ENCODE measurements at places on chromosomes 12 and 14.
A peak's percentile ranks its signal among the peaks of the same experiment; 100 is the strongest.

- no peak for DNase-seq
These were observed 5.5 kb downstream of the NOPCHAP1 start for GRCh38 chr12:104991565-104992128.

GRCh38 chr12:23950210-23950774 lies 822 bp upstream of the SOX5 start:
- DNase-seq: no peak

- DNase-seq: no peak
These were observed 3.2 kb downstream of the PLD4 start for GRCh38 chr14:104927901-104928300.

GRCh38 chr12:19177754-19178153 lies 48.2 kb downstream of the PLEKHA5 start:
- no peak for DNase-seq

- no peak for DNase-seq
These were observed 26.9 kb downstream of the SIX1 start for GRCh38 chr14:60622210-60622916.

- DNase-seq: no peak
These were observed 12.2 kb downstream of the CCDC175 start for GRCh38 chr14:59564366-59564765.

- DNase-seq: no peak
These were observed 15.8 kb upstream of the CFAP54 start for GRCh38 chr12:96473394-96474093.

DNA sequence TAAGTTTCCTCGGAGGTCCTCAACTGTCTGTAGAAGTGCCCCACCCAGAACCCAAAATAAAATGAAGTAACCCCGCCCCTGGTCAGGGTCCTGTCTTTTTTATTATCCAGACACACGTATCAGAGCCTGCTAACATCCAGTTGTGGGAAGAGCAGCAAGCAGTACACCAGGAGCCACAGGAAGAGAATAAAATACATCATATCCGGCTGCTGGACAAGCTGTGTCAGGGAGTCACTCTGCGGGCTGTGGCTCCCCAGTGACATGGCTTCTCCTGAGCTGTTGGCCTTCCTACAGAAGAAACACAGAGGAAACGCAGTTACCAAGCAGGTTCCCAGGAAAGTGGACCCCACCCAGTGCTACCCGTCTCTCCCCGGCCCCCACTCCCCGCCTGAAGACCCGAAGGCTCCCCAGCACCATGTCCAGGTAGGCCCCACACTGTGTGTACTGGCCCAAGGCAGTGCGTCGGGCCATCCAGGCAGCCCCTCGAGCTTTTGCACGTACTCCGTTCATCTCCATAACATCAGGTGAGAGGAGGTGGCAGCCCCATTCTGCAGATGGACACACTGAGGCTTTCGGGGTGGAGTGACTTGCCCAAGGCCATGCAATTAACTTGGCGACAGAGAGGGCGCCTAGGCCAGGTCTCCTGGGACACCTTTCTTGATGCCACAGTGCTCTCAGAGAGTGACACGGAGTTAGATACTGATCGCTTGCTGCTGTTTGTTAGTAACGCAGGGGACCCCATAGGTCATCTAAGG lies 34.3 kb upstream of the DICER1 start:
- no peak for DNase-seq

GRCh38 chr14:22291406-22291805 lies 297.6 kb downstream of the DAD1 start:
- no peak for DNase-seq

- no peak for DNase-seq
These were observed 370.3 kb downstream of the DAD1 start for GRCh38 chr14:22218728-22219127.

DNA sequence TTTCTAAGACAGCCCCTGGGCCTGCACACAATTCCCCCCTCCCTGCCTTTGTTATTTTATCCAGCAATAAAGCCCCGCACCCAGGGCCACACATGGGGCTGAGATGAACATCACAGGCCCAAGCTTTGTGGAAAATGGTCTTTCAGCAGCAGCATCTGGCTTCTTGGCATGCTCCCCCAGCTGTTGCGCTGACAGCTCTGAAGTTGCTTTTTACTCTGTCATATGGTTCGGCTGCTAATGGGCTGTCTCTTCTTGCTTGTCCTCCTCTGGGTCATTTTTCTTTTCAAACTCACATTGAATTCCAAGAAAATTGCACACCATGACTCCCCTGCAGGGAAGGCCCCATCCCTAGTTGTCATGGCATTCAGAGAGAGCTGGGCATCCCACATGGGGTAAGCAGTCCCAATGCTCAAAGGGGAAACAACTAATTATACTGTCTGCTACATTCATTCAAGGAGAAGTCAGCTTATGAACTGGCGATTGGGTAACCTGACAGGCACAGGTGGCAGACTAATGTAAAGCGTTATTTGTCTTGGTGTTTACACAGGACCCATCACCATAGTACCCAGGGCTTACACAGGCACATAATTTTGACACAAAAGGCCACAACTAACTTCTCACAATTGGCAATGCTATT lies 74.0 kb upstream of the CDKN3 start:
- no peak for DNase-seq

GRCh38 chr12:95940514-95940913 lies 1.9 kb downstream of the CCDC38 start:
- DNase-seq: no peak

GRCh38 chr12:89194683-89195082 lies 157.6 kb downstream of the DUSP6 start:
- DNase-seq: no peak

DNA sequence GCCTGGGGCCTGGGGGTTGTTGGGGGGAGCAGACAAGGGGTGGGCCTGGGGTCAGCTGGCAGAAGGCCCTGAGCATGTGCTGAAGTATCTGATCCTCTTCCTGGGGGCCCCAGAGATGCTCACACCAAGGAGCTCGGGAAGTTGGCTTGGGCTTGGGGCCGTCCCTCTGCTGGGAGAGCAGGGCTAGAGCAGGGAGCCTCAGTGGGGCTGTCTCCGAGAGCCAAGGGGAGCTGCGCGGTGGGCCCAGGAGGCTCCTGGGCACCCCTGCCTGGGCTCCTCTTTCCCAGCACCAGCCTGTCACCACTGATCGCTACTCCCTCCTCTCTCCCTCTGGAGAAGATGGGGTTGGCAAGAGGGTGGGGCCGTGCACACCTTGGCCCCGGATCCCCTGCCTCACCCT lies 28.3 kb downstream of the BEGAIN start:
- no peak for DNase-seq

GRCh38 chr14:104302794-104303405 lies 164.5 kb downstream of the KIF26A start:
- no peak for DNase-seq

DNA sequence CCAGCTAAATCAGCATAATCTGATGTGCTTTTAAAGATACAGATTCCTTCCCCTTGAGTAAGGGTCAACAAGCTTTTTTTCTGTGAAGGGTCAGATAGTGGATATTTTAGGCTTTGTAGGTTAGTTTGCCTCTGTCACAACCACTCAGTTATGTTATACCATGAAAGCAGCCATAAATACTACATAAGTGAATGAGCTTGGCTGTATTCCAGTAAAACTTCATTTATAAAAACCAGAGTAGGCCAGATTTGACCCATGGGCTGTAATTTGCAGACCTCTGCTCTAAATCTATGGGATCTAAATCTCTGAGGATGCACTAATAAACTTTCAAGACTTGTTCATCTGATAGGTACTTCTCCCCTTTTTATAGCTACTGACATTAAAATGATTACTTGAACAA lies 47.7 kb downstream of the LEMD3 start:
- no peak for DNase-seq

DNA sequence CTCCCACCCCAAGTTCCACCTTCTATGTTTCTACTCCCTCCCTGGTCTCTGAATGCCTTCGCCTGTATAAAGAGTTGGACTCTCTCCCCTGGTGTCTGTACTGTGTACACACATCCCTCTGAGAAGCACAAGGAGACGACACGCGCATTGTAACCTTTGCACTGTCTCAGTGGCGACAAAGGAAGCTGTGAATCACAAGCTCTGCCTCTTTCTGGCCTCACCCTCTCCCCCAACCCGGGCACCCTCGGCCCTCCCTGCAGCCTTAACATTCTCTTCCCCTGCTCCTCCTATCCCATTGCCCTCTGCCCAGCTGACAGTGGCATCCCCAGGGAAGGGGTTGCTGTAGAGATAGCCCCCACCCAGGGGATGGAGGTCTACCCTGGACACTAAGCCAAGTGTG lies 2.5 kb upstream of the SMARCD1 start:
- DNase-seq: no peak

GRCh38 chr12:75724307-75724927 lies 213.0 kb upstream of the KRR1 start:
- DNase-seq: no peak

DNA sequence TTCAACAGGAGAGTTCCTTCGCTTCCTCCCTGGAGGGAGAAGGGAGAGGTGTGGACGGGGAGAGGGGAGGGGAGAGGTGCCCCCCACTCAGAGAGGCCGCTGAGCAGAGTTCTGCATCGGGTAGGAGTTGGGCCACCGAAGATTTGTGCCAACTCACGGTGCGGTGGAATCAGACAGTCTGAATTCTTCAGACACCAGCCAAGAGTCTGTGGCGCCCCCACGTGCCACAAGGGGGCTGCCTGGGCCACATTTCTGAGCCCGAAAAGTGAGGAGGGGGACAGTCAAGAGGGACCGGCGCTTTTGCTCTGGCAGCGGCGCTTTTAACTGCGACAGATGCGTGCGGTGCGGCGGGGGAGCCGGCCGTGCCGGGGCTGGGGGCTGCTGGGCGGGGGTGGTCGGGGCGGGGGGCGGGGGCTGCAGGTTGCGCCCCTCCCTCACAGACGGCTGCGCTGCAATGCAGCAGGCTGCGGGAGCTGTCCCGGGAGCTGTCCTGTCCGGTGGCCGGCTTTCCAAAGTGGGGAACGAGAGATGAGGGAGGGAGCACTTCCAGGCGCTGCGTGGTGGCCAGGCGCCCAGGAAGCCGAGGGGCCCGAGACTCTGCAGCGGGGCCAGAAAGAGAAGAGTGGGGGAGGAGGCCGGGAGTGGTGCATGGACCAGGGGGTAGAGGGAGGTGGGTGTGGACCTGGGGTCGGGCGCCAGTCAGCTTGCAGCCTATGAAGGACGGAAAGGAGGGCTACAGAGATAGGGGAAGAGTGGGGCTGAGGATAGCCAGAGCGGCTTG lies 975 bp upstream of the RTL1 start:
- DNase-seq: no peak

- peak; percentile 64 for DNase-seq
These were observed 9.2 kb downstream of the DGKA start for GRCh38 chr12:55940065-55940732.

DNA sequence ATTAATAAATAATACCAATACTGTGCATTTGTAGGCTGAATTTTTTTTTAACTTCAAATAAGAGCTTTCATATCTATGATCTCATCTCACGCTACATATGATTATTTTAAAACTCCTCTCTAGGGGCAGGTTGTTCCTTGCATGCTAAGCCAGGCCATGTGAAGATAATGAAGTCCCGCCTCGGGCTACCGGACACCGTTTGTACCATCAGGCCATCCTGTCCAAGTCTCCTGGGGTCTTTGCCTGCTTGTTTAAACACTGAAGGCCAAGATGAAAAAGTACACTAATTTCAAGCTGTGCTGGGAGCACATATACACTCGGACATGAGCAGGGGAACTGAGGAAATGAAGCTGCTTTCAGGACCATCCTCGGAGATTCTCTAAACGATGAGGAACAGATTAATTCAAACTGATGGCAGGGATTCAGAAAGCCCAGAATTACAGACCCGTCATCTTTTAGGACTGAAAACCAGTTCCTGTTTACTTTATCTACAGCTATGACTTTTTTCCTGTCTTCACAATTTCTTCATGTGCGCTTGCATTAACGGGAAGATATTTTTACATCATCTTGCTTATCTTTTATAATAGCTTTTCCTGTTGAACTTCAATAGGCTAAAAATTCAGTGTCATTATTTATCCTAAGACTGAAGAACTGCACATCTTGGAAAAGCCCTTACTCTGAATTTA lies 6.3 kb upstream of the ABHD12B start:
- DNase-seq: no peak

- DNase-seq: no peak
These were observed 465.2 kb downstream of the LRIG3 start for GRCh38 chr12:58455136-58455535.

GRCh38 chr14:100022772-100023451 lies 42.3 kb upstream of the EVL start:
- no peak for DNase-seq

DNA sequence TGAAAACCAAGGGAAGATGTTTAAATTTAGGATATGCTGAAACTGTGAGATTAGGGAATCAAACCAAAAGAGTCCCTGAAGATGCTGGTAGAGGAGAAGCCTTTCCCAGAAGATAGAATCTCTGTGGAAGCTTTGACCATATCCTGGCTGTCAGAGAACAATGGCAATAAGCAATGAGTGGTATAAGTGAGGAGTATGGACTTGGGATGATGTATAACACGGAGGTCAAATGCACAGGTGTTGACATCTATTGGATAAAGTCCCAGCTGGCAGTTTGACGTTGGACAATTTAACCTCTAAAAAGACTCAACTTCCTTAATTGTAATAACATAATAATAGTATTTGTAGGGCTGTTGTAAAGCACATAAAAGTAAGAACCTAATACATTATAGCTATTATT lies 30.1 kb upstream of the CLEC14A start:
- no peak for DNase-seq

DNA sequence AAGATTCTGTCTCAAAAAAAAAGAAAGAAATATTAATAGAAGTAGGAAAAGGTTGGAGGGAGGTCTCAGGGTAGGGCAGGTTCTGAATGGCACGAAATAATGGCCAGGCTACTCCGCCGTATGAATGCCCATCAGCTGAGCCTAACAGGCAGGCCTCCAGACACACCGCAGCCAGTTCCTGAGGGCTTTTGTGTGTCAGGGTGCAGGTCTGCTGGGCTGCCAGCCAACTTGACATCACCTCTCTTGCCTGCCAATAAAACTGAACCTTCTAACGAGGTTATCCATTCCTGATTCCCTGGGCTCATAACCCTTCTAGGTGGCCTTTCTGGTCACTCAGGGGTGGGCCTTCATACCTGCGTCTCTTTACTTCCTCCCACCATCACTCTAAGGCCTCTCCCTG lies 3.0 kb downstream of the IFI27 start:
- DNase-seq: peak; percentile 61

- no peak for DNase-seq
These were observed 136.6 kb downstream of the FGD4 start for GRCh38 chr12:32536000-32536345.

- no peak for DNase-seq
These were observed 91.2 kb downstream of the ADGRD1 start for GRCh38 chr12:131044760-131045381.

GRCh38 chr12:97324471-97324870 lies 138.1 kb upstream of the RMST start:
- no peak for DNase-seq

DNA sequence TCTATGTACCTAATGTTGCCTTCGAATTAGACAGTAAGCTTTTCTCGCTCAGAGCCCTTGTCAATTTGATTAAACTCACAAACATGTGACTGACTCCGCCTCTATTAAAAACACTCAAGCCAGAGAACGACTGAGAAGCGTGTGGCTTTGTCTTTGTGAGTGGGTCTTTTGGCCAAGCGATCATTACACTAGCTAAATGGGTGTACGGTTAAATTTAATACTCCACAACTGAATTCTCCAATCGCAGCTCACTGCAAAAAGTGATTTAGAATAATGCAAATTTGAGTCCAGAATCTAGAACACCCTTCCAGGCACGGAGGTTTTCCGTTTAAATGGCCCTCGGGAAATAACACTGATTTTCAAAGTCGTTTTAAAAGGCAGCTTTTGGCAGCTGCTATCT lies 253.7 kb downstream of the EFCAB11 start:
- no peak for DNase-seq

All from NCI-H2029 (cell line).